ENCODE measurements at places on chromosomes 1 and 21. TPM values are rescaled to one million over a fixed set of nuclear protein-coding genes. Genes with fewer than 3 reads are reported as not detected.
A peak's percentile ranks its signal among the peaks of the same experiment; 100 is the strongest.

The SEMA6C gene
- 8.2 TPM for total RNA-seq

The SPATA45 gene
- not detected for total RNA-seq

GRCh38 chr1:37449936-37450335 lies 24.4 kb upstream of the ZC3H12A start:
- no peaks in the 10 kb centered on the region for H3K36me3 ChIP-seq
- no peak overlapping the region for H3K4me3 ChIP-seq
- no peak for DNase-seq
- H3K27ac ChIP-seq: no peak overlapping the region
- no peaks in the 10 kb centered on the region for H3K27me3 ChIP-seq
- peaks cover 27% of the 10 kb centered on the region for H3K4me1 ChIP-seq

DNA sequence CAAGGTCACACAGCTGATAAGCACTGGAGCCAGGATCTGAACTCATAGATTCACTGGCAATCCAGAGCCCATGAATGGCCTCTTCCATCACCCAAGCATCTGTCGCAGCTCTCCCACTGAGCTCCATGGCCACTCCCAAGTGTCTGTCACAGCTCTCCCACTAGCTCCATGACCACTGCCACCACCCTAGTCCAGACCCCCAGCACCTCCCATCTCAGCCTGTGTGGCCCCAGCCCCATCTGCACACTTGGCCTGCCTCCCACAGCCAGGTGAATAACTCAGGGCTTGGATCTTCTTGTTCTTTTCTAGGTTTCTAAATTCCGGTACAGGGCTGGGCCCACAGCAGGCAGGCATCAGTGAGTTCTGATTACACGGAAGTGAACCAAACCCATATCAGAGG lies 76.0 kb downstream of the GLIS1 start:
- H3K27me3 ChIP-seq: peaks cover 22% of the 10 kb centered on the region
- no peaks in the 10 kb centered on the region for H3K4me1 ChIP-seq
- no peaks in the 10 kb centered on the region for H3K36me3 ChIP-seq
- DNase-seq: no peak
- H3K27ac ChIP-seq: no peak overlapping the region

DNA sequence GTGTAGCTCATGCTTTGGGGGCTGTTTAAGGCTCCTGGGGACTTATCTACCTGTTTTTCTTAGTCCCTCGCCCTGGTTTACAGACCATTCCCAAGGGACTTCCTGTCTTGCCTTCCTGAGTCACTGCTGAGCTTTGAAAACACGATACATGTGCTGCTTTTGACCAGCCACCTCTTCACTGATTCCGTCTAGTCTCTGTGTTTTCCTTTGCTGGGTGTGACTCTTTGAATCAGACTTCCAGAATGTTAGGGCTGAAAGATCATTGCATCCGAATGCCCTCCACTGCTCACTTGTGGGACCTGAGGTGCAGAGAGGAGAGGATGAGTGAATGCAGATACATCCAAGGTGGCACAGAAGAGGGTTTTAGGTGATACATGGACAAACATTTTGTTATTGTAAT lies 35.4 kb upstream of the CITED4 start:
- H3K4me3 ChIP-seq: no peak overlapping the region
- H3K27ac ChIP-seq: peak overlapping the region; percentile 43
- no peaks in the 10 kb centered on the region for H3K27me3 ChIP-seq
- peaks cover 37% of the 10 kb centered on the region for H3K4me1 ChIP-seq
- peaks cover 2% of the 10 kb centered on the region for H3K36me3 ChIP-seq

GRCh38 chr1:209531006-209531405 lies 52.5 kb upstream of the CAMK1G start:
- peaks cover 97% of the 10 kb centered on the region for H3K27me3 ChIP-seq
- no peak overlapping the region for H3K27ac ChIP-seq
- no peak overlapping the region for H3K4me3 ChIP-seq
- H3K36me3 ChIP-seq: no peaks in the 10 kb centered on the region
- H3K4me1 ChIP-seq: no peaks in the 10 kb centered on the region

DNA sequence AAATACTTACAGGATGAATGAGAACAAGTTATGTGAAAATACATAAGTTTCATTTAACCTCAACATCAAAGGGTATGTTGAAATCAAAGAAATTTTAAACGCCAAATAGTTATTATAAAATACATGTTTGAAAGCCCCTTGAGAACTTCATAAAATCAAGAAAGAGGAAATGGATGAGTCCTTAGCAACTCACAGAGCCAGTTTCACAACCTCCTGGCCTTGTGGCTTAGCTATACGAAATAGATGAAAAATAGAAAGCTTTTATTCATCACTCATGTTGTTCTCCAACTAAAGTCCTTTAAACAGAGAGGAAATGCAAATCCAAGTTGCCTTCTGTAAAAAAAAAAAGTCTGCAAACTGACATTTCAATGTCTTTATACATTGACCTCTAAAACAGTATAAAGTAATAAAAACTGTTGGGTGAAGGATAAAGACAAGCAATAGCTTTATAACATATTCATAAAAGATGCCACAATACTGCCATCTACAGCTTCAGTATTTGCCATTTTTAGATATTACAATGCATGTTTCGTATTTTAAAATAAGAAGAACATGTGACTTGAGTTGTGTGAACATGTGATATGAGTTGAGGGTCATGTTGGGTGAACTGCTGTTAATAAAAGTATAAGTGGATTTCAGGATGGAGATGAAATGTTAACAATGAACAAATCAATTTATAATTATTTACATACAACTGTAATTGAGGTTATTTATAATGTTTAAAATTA lies 847.8 kb downstream of the MRPL39 start:
- DNase-seq: no peak
- H3K27me3 ChIP-seq: no peaks in the 10 kb centered on the region
- H3K4me3 ChIP-seq: no peak overlapping the region
- no peaks in the 10 kb centered on the region for H3K4me1 ChIP-seq
